ENCODE measurements at places on chromosomes 6 and 20.

- no peak for DNase-seq
Observed at GRCh38 chr6:104281370-104281769, 578.3 kb downstream of the HACE1 start.

GRCh38 chr6:27230758-27231111 lies 16.8 kb upstream of the PRSS16 start:
- DNase-seq = no peak

DNA sequence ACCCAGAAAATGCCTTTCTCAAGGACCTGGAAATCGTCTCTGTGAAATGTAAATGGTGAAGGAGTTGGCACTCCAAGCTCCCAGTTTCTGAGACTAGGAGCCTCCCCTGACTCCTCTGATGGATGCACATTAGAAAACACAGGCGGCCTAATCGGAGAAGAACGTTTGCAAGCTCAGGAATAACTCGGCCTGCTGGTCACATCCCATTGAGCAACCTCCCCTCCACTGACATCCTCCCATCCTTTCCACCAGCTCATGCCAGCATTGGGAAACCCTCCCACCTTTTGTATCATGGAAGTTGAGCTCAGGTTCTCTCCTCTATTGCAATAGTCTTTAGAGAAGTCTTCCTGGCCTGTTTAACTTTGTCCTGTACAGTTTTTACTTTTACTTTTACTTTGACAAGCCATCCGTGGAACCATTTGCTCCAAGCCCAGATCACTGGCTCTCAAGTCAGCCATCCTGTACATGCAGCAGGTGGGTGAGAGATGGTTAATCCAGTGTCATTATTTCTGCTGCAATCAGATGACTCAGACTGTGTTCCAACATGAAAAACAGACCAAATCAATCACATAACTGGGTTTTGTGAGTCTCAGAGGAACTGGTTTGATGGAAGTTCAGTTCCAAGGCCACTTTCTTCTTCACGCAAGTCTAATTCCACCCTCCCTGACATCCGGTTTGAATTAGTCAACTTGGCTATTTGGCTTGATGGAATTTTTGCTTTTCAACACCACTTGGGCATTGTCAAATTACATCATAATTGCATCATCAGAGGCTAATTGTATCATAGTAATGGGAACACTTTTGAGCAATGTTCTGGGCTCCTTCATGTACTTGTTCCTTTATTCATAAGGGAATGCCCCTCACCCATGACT lies 619.4 kb upstream of the CDH4 start:
- DNase-seq = no peak

- no peak for DNase-seq
Observed at GRCh38 chr6:90537723-90538258, 49.1 kb downstream of the MAP3K7 start.

GRCh38 chr6:33689879-33690278 lies 21.6 kb downstream of the UQCC2 start:
- DNase-seq = no peak

GRCh38 chr20:52496191-52496590 lies 304.6 kb upstream of the ZFP64 start:
- DNase-seq = no peak
